ENCODE measurements at places on chromosomes 3 and 15.

GRCh38 chr3:176934698-176935097 lies 262.6 kb downstream of the TBL1XR1 start:
- DNase-seq = no peak

DNA sequence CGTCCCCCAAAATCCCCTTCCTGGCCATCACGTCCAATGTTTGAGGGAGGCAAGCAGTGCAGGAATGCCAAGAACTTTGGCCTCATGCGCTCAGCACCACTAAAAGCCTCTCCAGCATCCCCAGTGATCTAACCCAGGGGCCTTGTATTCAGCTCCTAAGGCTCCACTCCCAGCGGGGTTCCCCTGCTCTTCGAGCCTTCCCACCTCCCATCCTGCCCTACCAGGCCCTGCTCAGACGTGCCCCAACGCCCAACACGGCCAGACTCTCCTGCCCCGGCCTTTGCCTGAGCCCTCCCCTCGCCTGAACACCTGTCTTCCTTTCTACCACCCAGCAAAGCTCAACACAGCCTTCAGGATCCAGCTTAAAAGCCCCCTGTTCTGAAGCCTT lies 30.5 kb downstream of the PLXND1 start:
- DNase-seq = no peak

DNA sequence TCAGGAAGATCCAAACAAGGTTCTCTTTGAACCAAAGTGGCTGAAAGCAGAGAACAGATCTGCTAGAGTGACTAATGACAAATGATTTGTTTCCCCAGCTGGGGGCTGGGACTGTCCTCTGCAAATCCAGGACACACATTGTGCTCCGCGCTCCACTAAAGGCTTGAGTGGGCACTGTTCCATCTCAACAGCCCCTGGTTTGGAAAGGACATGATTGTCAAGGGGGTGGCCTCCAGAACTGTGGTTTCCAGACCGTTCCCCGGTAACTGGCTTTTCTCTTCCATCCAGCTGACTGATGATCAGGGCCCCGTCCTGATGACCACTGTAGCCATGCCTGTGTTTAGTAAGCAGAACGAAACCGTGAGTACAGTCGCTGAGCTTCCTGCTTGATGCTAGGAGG lies 91.0 kb downstream of the LRTM1 start:
- DNase-seq = no peak

- DNase-seq = no peak
These were observed 22.9 kb downstream of the PDE8A start for GRCh38 chr15:85004550-85004949.

DNA sequence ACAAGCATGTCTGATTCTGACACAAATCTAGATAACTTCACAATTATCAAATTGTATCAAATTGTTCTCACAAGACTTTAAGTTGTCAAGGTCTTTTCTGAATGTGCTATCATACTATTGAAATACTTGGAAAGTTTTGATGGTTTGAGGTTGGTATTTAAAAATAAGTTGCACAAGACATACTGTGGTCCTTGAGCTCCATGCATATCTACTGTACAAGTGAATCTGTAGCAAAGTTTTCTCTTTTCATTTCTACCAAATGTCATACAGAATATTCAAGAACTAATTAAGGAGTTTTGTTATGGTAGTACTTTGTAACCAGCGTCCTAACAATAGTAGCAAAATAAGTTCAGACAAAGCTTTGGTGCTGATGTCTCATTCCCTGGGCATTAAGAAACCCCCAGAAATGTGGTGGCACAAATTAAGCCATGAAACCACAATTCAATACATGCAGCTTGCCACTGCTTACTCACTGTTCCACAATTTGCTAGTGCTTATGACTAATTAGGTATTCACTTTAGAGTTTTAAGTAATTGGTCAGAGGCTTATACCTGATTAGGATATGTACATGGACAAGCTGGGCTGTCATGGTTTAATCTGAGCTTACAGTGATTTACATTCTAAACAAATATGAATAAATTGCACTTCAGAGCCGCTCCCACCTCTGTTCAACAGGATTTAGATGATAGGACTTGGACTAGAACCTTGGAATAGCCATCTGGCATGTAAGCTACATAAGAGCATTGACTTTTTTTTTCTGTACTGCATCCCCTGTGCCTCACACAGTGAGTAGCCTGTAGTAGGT lies 8.8 kb downstream of the TBC1D23 start:
- DNase-seq = no peak

GRCh38 chr3:65153850-65154512 lies 466.2 kb upstream of the ADAMTS9 start:
- DNase-seq = no peak

GRCh38 chr3:16318176-16318575 lies 53.2 kb downstream of the OXNAD1 start:
- no peak for DNase-seq

- DNase-seq = no peak
These were observed 223.6 kb upstream of the CTNNB1 start for GRCh38 chr3:40975711-40976121.

- no peak for DNase-seq
These were observed 12.8 kb downstream of the TPRG1 start for GRCh38 chr3:189184566-189184965.

GRCh38 chr15:68584756-68585573 lies 6.2 kb downstream of the CORO2B start:
- DNase-seq = no peak

- no peak for DNase-seq
These were observed 569 bp downstream of the TMEM266 start for GRCh38 chr15:76060118-76060989.

GRCh38 chr15:89196994-89197393 lies 24.4 kb downstream of the RLBP1 start:
- no peak for DNase-seq

GRCh38 chr3:143210141-143210540 lies 90.6 kb downstream of the CHST2 start:
- no peak for DNase-seq

DNA sequence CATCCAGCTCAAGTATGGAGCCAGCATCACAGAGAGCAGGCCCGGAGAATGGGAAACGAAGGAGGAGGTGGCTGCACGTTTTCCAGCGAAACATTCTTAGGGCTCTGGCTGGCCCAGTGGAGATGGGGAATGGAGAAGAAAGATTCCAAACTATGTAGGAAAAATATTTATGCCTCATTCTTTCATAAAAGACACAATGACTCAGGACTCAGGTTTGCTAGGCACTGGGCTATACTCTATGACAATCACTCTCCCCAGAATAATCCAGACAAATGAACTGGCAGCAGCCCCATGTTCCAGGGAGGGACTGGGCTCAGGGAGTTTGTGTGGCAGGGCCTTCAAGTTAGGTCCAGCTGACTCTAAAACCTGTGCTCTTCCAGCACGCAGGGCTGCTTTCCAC lies 110.8 kb upstream of the RAD18 start:
- DNase-seq = no peak

GRCh38 chr15:94277485-94277884 lies 46.1 kb downstream of the MCTP2 start:
- DNase-seq = no peak

DNA sequence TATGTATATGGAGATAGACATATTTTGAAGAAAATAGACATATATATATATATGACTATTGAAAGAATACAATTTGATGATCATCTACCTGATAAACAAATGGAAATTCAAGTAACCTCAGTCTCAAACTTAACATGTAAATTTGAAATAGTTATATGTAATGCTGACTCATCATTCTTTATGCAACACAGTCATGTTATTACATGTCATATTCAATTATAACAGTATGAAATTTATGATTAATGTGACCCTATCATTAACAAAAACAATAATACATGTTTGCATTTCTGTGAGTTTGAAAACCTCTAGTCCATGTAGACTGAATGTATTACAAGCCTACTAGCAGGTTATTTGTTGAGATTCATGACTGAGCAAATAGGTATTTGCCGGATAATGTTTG lies 204.1 kb downstream of the CADM2 start:
- DNase-seq = no peak
